GM23338 (cell line): ENCODE measurements at places on chromosomes 1 and 21. TPM values are rescaled to one million over a fixed set of nuclear protein-coding genes. Genes with fewer than 3 reads are reported as not detected.
A peak's percentile ranks its signal among the peaks of the same experiment; 100 is the strongest.

DNA sequence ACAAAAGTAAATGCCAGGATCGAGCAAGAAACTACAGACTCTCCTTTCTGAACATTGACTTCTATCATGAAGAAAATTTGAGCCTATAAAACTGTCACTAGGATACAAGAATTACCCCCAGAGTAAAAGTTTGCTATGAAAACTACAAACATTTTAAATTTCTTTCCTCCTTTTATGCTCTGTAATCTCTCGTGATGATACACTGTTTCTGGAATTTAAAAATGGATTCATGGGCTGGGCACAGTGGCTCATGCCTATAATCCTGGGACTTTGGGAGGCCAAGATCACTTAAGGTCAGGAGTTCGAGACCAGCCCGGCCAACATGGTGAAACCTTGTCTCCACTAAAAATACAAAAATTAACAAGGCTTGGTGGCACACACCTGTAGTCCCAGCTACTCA lies 181.3 kb downstream of the ZNF281 start:
- H3K27me3 ChIP-seq: no peaks in the 10 kb centered on the region
- no peak overlapping the region for H3K4me3 ChIP-seq
- H3K36me3 ChIP-seq: no peaks in the 10 kb centered on the region
- peaks cover 52% of the 10 kb centered on the region for H3K4me1 ChIP-seq

DNA sequence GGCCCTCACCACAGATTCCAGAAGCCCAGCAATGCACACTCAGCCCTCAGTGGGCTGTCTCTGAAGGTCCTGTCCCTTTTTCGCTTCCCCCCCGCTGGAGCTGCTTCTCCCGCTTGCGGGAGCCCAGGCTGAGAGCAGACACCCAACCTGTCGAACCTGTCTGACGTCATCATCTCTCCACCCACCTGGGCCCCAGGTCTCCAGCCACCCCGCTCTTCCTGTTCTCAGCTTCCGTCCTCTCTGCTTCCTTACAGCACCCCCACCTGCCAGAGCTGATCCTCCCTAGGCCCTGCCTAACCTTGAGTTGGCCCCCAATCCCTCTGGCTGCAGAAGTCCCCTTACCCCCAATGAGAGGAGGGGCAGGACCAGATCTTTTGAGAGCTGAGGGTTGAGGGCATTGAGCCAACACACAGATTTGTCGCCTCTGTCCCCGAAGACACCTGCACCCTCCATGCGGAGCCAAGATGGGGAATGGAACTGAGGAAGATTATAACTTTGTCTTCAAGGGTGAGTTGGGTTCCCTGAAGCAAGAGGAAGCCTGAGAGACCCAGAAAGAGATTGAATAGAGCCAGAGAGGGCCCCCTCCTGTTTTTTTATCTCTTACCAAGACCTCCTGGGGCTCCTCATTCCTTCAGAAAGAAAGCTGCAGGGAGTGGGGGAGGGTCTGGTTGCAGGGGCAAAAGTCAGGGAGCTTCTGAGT lies at the start of gene RAB25:
Gene RAB25 (plus strand): TSS at position 224 of the 700 bp plus-strand sequence. CDS start 241 bp downstream, at position 465.
- peaks cover 18% of the 10 kb centered on the region for H3K4me1 ChIP-seq
- H3K27ac ChIP-seq: peak within 1 kb of the TSS; percentile 99
- peak within 1 kb of the TSS; percentile 59 for H3K4me3 ChIP-seq
- peaks cover 7% of the 10 kb centered on the region; the same call in 1 of the 2 replicates for H3K27me3 ChIP-seq
- no peaks in the 10 kb centered on the region for H3K36me3 ChIP-seq

GRCh38 chr1:240823357-240823756 lies 211.4 kb upstream of the GREM2 start:
- no peaks in the 10 kb centered on the region for H3K4me1 ChIP-seq
- H3K36me3 ChIP-seq: no peaks in the 10 kb centered on the region
- no peak overlapping the region for H3K4me3 ChIP-seq
- no peak for DNase-seq

FBLIM1 gene
- total RNA-seq: 69.1 and 81.7 TPM in 2 replicates

FYB2 gene
- not detected in 2 replicates for total RNA-seq

CFHR2 gene
- total RNA-seq: not detected in 2 replicates
